ENCODE measurements at places on chromosomes 11 and 22. TPM values are rescaled to one million over a fixed set of nuclear protein-coding genes. Genes with fewer than 3 reads are reported as not detected.

The GAL3ST1 gene
- total RNA-seq = 6.6 TPM

The SCN4B gene
- total RNA-seq = not detected

The CAPN5 gene
- 9.1 TPM for total RNA-seq

The APOA4 gene
- total RNA-seq = not detected
